ENCODE measurements at places on chromosomes 12 and 14.
A peak's percentile ranks its signal among the peaks of the same experiment; 100 is the strongest.

DNA sequence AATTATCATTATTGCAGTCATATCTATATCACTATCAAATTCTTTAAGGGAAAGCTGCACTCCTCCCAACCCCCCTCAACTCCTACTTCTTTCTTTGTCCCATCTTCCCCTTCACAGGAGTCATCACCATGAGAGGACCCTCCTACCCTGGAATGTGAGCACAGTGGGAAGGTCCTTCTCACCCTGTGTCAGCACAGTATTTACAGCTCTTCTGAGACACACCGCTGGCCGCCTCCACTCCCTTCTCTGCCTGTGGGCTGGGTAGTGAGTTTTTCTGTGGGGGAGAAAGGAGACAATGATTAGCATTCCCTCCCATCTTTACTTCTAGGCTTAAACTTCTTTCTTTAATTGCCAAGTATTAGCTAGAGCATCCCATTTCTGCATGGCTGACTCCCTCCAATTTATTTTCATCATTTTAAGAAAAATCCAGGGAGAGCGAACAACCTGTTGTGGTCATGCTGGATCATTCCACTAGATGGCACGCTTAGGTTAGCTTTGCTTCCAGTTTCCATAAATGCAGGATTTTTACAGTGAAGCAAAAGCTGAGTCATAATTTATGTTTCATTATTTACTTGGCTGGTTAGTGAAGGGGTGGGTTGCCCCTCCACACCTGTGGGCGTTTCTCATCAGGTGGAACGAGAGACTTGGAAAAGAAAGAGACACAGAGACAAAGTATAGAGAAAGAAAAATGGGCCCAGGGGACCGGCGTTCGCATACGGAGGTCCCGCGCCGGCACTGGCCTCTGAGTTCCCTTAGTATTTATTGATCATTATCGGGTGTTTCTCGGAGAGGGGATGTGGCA, 188.5 kb downstream of the ALX1 start:
- DNase-seq: peak; percentile 58

- DNase-seq: no peak
These were observed 149.3 kb downstream of the RBM19 start for GRCh38 chr12:113816866-113817265.

- DNase-seq: no peak
These were observed 19.3 kb downstream of the SLC25A3 start for GRCh38 chr12:98612696-98613334.

DNA sequence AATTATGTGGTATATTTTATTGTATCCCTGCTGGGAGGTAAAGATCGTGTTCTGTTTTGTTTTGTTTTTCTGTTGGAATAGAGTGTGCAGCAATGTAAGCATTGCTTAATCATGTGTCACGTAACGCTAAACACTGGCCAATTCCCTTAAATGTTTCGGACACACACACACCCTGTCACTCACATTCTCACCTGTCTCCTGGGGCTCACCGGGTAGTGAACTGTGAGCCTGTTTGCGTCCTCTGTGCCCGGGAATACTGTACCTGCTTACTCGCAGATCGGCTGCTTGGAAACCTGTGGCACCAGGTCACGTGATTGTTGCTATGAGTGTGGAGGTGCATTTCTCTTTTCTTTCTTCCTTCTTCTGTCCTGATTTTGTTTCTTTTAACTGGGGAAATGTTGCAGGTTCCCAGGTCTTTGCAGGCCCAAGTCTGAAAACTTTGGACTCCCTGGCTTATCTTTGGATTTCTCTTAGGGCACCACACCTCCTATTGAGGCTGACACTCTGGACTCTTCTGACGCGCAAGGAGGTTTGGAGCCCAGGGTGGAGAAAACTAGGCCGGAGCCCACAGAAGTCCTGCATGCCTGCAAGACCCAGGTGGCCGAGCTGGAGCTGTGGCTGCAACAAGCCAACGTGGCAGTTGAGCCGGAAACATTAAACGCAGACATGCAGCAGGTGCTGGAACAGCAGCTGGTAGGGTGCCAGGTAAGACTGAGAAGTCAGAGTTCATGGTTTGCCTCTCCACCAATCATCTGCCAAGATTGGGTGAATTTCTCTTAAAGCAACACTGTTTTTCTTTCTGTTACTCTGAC, 181.1 kb downstream of the ESR2 start:
- DNase-seq: peak; percentile 89

DNA sequence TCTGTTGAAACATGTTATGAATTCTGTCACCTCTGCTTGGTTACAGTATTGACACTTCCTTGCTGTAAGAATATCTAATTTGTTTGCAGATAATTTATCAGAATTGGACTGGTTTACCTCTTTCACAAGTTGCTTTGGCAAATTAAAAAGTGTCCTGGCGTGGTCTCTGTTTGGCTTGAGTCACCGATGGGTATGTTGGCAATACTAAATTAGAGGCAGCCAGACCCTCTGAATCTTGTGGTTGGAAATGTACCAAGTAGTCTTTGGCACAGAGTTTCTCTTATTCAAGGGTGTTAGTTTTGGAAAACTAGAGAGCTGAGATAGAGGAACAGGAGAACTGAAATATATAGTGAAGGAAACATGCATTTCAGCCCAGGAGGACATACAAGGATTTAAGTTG, 521.1 kb upstream of the MGAT4C start:
- DNase-seq: peak; percentile 43

GRCh38 chr12:122215771-122216170, 10.1 kb downstream of the DIABLO start:
- no peak for DNase-seq

DNA sequence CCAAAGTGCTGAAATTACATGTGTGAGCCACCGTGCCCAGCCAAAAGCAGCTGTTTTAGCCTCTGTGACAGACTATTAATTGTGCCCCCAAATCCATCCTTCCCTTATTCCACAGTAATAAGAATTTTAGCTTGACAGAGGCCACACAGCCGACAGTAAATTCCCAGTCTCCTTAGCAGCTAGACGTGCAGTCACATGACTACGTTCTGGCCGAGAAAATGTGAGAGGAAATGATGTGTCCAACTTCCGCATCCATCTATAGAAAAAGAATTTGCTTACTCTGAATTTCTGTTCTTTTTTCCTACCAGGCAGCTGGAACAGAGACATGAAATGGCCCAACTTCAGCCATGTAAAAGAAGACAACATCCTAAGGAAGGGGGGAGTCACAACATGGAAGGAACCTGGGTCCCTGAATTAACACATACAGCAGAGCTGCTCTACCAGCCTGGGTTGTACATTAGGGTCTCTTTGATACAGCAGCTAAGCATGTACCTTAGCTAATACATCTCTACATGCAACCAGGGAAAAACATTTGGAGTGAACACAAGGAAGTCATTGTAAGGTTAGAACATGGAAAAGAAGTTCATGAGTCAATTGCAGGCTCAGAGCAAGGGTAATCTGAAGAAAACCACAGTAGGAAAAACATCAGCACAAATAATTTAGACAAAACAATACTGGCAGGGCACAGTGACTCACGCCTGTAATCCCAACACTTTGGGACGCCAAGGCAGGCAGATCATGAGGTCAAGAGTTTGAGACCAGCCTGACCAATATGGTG, 35.5 kb downstream of the CIT start:
- no peak for DNase-seq

- DNase-seq: no peak
These were observed 136.2 kb upstream of the RASSF8 start for GRCh38 chr12:25822281-25822680.

DNA sequence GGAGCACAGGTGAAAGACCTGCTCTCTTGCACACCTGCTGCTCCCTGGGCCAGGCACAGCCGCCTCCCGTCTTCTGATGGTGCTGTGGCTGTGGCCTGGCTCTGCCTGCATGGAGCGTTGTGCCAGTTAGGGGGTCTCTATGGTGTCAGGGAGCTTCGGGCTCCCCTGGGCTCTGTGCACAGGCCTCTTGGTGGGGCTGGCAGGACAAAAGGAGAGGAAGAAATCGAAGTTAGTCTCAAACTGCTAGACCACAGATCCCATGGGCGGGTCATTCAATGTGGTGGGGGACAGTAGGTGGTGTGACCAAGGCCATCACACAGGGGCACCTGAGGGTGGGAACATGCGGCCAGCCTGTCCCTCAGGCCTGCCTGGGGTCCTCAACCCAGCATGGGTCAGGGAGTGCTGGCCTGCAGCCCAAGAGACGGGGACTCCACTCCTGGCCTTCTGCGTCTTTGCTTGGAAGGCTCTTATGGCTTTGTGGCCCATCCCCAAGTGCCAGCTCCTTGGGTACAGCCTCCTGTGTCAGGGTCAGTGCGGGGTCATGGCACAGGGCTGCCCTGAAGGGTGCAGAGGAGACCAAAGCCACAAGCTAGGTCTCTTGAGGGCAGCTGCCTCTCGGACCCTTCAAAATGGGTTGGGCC, 84.1 kb downstream of the KIF26A start:
- no peak for DNase-seq

- no peak for DNase-seq
These were observed 22.1 kb downstream of the LRCOL1 start for GRCh38 chr12:132588319-132588718.

GRCh38 chr14:31561155-31561846, at the start of gene NUBPL:
Gene NUBPL, plus strand, starts transcription at chr14:31561404. Its CDS starts 36 bp downstream, at chr14:31561440.
- DNase-seq: peak; percentile 89

DNA sequence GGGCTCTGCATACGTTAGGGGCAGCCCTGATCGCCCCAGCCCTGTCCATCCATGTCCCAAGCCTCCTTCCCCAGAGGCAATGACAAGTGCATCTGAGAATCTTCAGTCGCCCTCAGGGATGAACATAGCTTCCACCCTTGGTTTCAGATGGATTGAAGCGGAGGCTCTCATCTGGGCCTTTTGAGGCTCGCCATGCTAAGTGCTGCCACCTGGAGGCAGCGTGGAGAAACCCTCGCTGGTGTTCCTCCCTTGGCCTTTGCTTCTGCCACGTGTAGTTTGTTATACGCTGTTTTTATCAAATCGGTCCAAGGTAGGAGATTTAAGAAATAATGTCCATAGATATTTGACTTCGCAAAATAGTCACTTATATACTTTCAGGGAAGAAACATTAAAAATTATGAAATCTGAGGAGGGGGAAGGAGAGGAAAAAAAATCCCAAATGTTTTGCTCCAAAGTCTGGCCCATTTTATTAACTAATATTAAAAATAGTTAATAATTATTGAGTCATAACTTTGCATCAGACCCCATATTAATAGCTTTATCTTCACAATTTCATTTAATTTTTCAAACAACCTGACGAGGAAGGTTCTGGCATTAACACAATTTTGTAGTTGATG, 28.8 kb upstream of the LRRC10 start:
- DNase-seq: peak; percentile 69

GRCh38 chr14:105014032-105014431, 6.9 kb downstream of the CDCA4 start:
- no peak for DNase-seq

- DNase-seq: no peak
These were observed 17.3 kb upstream of the KRR1 start for GRCh38 chr12:75528692-75529091.

DNA sequence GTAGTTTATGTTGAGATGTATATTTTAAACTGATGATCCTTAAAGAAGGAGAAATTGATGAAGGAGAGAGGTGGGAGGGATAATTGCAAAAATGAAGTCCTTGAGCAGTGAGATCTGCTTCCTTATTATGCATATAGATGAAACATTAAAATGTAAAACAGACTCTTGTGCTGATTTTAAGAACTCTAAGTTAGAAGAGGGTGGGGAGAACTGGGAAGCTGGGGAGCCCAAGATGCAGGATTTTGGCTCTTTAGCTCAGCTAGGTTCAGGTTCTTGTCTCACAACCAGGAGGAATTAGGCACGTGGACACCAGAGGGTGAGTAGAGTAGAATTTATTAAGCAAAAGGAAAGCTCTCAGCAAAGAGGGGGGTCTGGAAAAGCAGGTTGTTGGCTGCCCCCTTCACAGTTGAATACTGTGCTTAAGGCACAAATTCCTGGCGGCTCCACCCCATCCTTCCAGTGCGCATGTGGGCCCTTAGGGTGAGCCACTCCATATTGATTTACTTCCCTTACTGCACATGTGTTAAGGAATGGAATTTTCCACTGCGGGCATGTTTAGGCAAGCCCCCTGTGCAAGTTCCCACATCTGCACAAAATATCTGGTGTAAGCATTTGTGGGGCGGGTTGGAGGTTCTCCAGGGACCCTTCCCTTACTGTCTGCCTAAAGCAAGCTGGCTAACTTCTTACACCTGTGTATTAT, 141.9 kb downstream of the BICD1 start:
- no peak for DNase-seq

- DNase-seq: no peak
These were observed 39.2 kb downstream of the BCL11B start for GRCh38 chr14:99232714-99233214.

- no peak for DNase-seq
These were observed 422.3 kb downstream of the VRK1 start for GRCh38 chr14:97219431-97220017.

DNA sequence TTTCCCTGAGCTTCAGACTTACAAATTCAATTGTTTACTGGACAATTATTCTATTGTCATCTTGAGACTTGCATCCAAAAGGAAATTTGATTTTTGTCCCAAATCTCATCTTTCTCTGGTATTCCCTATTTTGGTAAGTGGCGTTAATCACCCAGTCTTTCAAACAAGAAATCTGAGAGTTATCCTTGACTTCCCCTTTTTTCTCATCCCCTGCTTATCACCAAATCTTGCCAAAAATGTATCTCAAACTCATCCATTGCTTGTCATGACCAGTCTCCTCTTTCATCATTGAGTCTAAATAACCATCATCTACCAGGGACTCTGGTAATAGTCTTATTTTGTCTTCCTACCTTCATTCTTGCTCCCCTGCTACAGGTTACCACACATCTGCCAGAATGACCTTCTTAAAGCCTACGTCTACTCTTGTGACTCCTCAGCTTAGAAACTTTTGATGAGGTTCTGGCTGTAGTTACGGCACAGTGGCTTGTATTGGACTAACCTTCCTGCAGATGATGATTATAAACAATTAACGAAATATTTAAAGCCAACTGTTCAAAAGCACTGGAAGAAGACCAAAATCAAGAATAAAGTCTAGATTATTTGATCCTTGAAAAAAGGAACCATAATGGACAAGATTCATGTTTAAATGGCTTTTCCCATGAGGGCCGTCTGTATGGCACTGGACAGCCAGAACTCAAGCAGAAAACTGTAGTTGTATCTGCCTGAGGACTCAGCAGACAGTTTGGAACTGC, 9.0 kb upstream of the ANO2 start:
- DNase-seq: no peak
